ENCODE measurements at places on chromosomes 5 and 9.

DNA sequence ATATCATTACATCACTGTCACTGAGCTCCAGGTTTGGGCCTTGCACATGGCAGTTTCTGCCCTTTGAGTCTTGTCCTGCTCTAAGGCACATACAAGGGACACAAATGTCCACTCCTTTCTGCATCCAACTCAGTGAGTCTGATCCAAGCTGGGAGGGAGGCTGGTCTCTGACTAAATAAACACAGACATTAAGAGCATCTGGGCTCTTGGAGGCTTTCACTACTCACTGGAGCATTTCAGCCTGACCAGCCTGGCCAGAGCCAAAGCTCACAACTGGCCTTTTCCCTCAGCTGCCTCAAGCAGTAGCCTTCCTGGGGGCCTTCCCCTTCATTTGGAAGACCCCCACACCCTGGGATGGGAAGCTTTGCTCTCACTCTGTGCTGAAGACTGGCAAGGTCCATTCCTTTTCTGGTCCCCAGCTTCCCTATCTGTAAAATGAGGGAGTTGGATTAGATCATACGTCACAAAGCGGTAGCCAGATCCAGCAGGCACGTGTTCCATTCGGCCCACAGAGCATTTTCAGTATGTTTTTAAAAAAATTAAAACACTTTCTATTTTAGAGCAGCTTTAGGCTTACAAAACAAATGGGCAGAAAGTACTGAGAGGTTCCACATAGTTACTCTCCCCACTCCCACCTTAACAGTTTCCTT lies 58.6 kb upstream of the XPA start:
- DNase-seq: no peak

DNA sequence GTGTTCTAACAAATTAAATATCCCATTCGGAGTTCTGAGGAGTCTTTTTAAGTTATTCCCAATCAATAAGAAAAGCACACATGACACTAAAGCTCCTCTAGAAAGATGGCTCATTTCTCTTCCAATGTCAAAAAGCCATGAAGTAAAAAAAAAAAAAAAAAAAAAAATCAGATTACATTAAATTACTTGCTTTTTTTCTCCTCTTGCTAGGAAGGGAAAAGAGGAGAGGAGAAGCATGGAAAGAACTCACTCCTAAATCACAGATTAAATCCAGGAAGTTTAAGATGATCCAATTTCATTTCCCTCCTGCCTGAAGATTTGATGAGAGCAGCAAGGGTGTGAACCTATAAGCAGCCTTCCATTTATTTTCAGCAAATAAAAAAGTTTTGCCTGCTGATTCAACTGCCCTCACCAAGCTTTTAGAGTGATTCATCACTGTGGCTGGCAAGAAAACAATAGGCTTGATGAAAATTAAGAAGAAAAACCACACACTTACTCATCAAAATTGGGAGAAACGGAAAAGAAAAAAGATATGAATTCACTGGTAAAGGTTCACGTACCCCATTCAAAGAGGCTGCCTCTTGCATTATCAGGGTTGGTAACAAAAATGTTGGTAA lies 19.7 kb downstream of the MYO10 start:
- DNase-seq: no peak

- DNase-seq: no peak
Observed at GRCh38 chr5:62701036-62701435, 122.4 kb downstream of the LRRC70 start.

DNA sequence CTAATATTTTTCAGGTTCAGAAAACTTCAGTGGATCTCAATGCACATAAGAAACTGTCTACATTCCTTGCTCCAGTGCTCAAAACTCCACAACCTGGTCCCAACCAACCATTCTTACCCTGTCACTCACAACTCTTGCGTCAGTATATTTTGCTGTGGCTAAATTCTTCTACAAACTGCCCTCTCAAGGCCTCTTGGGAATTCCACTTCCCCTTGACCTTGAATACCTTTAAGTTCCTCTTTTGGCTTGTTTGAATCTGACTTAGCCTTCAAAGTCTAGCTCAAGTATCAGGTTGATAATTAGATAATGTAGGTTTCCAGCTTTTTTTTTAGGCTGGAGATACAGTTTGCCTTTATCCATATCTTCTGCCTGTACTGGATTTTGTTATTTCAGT lies 128.3 kb downstream of the SLF1 start:
- no peak for DNase-seq

- no peak for DNase-seq
Observed at GRCh38 chr9:37972351-37972848, 68.5 kb upstream of the SLC25A51 start.

GRCh38 chr5:64486163-64486562 lies 19.7 kb upstream of the RGS7BP start:
- no peak for DNase-seq

DNA sequence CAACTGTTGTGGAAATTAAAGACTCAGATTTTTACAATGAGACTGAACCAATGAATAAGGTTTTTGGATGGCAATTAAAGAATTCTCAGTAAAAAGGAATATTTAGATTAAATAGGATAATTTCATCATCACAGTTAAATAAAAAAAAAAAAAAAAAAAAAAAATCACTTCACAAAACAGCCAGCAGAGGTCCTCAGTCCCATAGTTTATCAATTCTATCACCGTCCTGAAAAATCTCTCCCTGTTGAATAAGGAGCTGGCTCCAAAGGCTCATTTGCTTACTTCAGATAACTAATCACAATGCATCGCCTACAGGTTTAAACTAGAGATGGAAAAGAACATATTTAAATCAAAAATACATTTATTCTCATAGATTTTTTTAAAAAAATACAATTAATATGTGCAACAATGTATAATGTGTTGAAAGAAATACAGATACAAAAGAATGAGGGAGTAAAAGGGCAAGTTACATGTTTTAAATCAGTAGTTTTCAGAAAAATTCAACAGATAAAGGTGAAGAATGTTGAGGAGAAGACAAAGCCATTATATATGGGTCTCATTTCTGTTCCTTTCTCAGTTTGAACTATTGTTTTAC lies 175.8 kb upstream of the CHD1 start:
- DNase-seq: no peak

DNA sequence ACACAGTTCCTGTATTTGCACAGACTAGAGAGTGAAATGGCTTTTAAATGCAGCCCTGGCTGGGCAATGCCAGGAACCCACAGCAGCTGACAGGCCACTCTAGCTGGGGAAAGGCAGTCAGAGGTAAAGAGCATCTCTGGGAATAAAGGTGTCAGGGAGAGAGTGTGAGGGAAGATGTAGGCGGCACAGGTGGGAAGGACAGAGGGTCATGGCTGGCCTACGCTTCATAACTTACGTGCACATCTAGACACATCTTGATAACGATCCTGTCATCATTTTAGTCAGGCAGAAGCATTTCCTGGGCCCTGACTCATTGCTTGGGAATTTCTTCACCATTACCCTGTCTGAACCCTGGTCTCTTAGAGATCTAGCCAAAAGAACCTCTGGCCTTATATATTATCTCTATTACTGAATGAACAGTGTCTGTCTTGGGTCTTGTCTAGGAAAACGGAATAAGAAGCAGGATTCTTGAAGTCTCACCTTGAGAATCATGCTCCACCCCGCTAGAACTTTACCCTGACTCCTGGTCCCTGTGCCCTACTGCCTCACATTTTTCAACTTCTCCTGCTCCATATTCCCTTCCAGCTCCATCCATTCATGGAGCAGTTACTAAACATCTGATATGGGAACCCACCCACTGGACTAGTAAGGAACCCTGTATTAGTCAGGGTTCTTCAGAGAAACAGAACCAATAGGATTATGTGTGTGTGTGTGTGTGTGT lies 106.4 kb upstream of the ELL2 start:
- DNase-seq: no peak

- DNase-seq: no peak
Observed at GRCh38 chr5:32990593-32991420, 279.7 kb downstream of the NPR3 start.

- no peak for DNase-seq
Observed at GRCh38 chr5:95350631-95351030, 40.5 kb upstream of the FAM81B start.

GRCh38 chr5:110951373-110951791 lies 120.1 kb upstream of the TSLP start:
- no peak for DNase-seq

DNA sequence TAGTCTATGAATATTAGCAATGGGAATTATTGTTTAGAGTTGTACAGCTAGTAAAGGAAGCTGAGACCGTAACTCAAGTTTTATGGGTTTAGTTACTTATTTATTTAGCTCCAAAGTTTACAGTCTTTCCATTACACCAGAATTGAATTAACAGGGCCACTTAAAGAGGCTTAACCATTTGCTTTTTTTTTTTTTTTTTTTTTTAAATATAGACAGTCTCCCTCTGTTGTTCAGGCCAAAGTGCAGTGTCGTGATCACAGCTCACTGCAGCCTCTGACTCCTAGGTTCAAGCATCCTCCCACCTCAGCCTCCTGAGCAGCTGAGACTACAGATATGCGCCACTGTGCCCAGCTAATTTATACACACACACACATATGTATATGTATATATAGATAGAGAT lies 1.4 kb upstream of the TTC1 start:
- no peak for DNase-seq

DNA sequence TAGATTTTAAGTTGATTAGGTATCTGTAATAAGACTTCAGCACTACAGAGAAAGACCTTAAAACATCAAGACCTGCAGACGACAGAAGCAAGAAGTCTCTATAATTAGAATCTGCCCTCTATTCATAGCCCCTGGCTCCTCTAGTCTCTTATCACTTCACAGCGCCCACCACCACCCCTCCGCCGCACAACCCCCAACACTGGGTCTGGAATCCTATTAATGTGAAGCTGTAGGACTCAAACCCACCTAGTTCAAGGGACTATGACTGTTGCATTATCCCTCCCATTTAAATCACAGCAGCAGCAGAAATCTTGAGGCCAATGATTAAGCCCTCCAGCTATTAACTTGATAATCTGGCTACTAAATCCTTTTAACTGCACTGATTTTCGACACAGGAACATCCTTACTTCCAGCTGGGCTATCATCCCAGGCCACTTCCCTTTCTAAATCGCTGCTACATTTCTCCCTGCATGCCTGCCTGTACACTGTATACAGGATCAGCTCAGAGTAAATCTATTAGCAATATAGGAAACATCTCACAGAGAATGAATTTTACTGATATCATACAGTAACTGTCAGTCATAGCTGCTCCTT lies 159.5 kb upstream of the GRAMD2B start:
- no peak for DNase-seq

GRCh38 chr5:37807015-37807414 lies 32.8 kb downstream of the GDNF start:
- DNase-seq: no peak

DNA sequence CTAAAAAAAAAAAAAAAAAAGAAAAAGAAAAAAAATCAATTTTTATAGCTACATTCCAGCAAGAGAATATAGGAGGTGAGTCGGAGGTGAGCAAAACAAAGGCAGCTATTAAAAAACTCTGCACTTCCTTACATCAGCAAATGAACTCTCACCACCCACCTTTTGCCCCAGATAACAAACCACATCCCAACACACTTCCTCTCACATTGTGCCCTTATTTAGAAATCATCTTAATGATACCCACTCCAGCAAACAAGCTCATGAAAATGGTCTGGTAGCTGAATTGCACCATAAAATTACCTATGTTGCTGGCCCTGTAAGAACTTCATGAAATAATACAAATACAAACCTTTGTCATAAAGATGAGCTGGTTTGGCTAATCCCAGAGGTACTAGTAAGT lies 82.9 kb downstream of the CEMIP2 start:
- DNase-seq: no peak

DNA sequence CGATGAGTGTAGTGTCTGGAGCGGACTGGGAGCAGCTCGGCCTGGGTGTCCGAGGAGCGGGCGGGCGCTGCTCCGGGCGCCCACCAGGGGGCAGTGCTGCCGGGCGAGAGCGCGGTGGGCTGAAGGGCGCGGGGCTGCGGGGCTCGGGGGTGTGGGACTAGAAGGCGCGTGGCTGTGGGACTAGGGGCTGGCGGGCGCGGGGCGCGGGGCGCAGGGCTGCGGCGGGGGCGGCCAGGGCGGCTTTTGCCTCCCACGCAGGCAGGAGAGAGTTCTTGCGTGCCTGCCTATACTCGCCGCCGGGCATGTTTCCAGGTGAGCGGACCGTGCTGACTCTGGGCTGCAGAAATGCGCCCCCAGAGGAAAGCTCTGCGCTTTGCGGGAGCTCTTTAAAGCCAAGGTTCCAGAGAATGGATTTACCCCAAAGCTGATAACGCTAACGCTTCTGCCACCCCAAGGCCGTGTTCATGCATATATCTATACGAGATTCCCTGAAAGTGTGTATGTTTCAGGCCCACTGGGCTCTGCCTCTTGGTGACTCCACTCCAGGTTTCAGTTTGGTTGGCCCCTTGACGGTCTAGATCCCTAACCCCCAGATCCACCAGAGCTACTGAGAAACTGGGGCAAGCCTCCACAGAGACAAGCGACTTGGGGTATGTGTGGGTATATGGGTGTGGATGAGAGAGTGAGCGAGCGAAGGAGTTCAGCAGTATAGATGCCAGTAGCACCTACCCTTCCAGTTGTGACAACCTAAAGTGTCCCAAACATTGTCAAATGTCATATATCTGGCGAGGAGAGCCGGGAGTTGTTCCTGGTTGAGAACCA lies 56.2 kb downstream of the ACER2 start:
- peak; percentile 48 for DNase-seq

DNA sequence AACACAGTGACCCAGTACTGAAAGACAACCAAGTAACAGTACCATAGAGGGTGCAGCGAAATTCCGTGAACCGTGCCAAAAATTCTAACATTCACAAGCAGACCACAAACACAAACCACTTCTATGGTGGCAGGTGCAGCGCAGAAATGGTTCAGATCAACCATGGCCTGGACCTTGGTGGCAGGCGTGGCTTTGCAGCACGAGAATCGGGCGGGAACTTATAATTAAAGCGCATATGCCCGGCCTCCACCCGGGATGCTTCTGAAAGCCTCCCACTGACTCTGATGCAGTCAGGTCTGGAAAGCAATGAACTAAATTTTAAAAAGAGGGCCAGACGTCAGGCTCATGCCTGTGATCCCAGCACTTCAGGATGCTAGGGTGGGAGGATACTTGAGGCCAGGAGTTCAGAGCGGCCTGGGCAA lies 68.0 kb upstream of the TBC1D9B start:
- DNase-seq: no peak

All from activated CD8-positive, alpha-beta memory T cell treated with anti-CD3 and anti-CD28 coated beads for 1 hour (primary cell).